ENCODE measurements at places on chromosomes 5 and 9.

DNA sequence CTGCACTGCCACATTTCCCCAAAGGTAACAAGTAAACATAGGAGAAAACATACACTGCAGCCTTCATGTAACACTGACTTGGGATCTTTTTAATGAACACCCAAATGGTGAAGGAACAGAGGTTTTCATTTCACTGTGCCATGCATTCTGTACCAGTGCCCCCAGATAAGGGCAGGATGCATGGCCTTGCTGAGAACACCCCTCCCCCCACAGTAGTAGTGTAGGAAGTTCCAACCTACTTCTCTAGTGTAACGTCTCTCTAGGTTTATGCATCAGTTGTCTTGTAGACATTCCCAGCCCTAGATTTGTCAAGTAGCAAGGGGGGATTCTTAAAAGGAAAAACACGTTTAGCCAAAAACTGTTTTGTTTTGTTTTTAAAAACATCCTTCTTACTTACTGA lies 29.9 kb downstream of the MAP3K1 start:
- DNase-seq: no peak

DNA sequence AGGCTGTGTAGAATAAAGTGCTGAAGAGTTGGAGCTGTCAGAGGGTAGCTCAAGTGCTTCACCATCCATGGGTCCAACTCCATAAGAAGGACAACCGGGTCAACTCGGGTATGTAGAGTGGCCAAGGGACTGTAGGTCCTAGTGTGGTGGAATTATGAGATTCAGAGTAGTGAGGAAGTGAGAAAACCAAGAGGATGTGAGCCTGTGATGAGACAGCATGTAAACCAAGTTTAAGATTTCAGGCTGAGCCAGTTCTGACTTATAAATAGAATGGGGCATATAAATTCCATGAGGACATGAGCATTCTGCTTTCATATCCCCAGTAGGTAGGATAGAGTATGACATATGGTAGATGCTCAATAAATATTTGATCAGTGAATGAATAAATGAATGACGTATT lies 96.3 kb downstream of the CFAP95 start:
- no peak for DNase-seq

DNA sequence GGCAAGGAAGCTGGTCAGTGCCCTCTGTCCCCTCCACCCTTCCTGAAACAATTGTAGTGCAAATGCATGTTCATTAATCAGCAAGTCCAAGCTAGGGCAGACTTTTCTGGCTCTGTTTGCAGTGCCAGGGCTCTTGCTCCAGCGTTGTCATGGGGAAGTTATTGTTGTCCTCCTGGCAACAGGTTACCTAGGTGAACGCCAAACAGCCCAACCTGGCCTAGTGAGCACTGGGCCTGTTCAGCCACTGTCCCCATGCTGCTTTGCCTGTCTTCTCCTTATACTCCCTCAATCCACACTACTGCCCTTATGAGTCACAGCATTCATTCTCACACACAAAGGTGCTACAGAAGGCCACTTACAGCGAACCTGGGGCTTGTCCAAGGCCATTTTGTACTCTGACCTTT lies 34.5 kb upstream of the GLIS3 start:
- DNase-seq: no peak

GRCh38 chr5:158154226-158155005 lies 295.5 kb upstream of the CLINT1 start:
- DNase-seq: no peak

DNA sequence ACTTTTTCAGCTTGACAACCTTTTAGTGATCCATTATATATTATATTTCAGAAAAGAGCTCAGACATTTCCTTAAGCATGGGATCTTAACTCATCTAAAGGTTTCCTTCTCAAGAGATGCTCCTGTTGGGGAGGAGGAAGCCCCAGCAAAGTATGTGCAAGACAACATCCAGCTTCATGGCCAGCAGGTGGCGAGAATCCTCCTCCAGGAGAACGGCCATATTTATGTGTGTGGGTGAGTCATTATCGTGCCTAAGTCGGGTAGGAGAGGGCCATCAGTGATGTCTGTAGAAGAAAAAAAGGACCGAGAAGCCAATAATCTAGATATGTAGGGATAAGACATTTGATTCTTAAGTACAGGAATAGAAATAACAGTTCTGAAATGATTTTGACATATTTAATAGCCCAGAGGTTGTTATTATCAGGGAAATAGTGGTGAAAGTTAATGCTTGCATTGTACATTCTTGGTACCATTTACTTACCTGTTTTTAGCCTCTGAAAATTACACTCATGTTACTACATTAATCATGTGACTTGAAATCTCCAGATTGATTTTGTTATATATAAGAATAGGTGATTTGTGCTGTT lies 28.2 kb downstream of the MTRR start:
- no peak for DNase-seq

GRCh38 chr5:137923856-137924255 lies 34.6 kb downstream of the PKD2L2 start:
- DNase-seq: no peak

DNA sequence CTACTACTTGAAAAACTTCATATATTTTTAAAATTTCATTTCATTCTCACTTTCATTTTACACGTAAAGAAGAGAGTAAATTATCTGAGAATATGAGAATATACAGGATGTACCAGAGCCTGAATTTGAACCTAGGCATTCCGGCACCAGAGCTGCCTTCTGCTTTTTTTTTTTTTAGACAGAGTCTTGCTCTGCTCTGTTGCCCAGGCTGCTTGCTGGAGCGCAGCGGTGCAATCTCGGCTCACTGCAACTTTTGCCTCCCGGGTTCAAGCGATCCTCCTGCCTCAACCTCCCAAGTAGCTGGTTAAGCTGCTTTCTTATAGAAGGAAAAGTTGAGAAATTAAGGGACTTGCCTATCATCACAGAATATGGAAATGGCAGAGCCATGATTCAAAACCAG lies 540.1 kb downstream of the EBF1 start:
- no peak for DNase-seq

GRCh38 chr5:114316167-114316566 lies 45.7 kb upstream of the KCNN2 start:
- DNase-seq: no peak

DNA sequence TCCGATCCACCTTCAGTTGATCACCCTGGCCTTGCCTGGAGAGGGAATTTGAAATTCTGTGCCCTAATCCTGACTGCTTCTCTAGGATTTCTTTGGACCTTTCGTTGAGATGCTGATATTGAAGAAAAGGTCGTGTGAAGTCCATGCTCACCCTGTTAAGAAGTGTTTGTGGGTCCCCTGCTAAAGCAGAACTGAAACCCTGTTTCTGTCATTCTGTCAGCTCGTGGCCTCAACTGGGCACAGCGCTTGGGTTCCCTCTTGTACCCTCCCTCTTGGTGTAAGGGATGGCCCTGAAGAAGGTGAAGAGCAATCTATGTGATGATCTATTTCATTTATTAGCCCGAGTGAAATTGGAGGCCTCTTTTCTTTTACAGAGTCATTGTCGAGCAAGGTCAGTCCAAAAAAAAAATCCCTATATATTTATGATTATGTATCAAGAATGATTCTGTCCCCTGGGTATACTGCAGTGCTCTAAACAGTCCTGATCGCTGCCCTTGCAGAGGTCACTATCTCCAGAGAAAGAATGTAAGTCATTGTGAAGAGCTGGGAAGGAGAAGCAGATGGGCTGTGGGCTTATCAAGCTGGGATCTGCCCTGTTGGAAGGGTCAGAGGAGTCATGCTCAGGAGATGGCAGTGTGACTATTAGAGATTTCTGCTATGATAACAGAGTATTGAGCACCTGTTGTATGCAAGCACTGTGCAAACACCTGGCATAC lies 56.1 kb downstream of the WWC1 start:
- no peak for DNase-seq

- no peak for DNase-seq
Measured at GRCh38 chr9:135774239-135774747, 72.3 kb downstream of the KCNT1 start.

DNA sequence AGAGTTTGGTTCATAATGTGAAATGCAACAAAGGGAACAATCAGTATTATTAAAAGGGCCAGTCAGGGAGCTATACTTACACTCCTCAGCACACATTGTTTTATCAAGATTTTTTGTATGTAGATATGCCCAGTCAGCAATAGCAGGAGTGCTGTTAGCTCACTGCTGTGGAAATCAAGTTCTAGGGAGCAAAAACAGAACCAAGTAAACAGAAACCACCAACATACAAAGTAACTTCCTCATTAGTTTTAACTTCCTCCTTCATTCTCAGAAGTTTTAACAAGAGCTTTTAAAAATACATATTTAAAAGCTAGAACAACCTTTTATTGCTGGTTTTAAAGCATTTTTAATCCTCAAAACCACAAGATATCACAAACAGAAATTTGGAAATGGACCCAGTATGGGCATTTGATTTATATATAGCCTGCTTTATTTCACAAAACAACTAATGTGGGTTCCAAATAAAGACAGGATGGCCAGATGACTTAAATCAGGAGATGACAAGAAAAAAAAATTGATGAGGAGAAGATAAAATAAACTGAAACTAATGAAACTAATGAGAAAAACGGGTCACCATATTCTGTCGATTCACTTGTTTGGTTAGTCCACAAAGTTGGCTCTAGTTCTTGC lies 178.5 kb downstream of the ADAMTS12 start:
- peak; percentile 23 for DNase-seq

- no peak for DNase-seq
Measured at GRCh38 chr5:36683821-36684434, 77.5 kb downstream of the SLC1A3 start.

DNA sequence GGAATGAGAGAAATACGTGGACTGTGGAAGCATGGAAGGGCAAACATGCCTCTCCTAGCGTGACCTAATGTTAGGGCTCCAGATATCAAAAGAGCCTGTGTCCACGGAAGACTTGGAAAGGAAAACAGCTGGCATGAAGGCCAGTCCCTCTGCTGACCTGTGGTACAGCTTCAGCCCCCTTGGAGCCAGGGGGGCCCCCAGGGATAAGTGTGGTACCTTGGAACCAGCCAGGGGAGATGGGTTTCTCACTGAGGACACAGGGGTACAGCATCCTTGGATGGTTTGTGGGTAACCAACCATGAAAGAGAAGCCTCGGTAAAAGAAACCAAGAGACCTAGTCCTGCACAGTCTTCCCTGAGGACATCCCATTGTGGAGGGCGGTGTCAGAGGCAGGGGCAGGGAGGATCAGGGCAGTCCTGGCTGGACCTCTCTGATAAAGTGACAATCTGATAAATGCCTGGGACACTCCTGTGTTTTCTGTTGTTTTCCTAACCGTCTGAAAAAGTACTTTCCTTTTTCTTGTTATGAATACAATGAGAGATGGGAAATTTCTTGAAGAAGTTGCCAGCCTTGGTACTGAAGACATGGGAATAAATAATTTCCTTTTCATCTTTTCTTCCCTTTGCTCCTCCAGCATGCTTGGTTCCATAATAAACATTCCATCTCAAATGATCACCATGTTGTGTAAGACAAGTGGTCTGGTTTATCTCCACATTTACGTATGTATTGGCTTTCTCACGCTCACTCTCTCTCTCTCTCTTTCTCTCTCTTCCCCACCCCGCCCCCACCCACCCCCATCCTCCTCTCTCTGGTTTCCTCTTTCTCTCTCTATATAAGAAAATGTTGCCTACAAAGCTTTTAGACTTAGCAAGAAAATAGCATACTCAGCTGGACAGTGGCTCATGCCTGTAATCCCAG lies 102.1 kb downstream of the SUSD1 start:
- no peak for DNase-seq

DNA sequence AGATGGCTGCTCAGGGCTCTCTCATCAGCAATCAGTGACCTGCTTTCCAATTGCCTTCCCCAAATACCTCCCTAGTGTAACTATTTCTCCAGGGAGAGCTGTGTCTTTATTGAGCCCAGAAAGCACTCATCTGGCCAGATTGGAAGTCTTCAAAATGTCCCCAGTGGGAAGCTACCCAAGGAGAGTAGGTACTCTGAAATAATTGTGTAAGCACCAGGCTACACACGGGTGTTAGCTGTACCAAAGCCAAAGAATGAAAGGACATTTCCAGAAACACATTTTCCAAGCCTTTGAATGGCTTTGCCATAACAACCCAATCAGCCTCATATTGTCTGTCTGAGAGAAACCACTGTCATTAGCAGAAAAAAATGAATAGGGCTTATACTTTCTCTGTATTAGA lies 318.8 kb downstream of the FAM170A start:
- no peak for DNase-seq

- DNase-seq: no peak
Measured at GRCh38 chr5:58828258-58828657, 245.4 kb downstream of the RAB3C start.

DNA sequence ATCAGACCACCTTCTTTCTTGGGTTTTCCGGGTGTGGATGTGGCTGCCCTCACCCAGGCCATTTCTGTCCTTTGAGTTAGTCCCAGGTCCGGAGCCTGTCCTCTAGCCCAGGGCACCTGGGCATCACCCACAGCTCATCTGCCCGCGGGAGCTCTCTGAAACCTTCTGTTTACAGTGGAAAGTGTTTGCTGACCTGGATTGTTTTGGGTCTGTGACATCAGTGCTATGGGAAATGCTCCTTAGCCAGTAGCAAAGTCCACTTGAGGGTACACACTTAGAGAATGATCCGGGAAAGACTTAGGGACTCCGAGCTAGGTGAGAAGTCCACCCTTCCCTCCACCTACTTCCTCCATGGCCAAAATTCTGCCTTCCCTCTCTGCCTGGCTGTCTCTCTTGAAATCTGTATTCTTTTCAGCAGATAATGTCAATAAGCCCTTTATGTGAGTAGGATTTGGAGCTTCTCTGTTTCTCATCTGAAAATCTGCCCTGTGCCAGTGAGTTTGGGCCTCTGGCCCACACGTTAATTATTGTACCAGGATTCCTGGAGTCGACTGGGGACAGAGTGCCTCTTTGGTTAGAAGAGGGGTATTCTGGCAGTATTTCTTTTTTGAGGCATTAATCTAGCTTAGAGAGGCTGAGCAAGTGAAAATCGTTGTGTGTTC lies 19.9 kb downstream of the ABLIM3 start:
- no peak for DNase-seq

DNA sequence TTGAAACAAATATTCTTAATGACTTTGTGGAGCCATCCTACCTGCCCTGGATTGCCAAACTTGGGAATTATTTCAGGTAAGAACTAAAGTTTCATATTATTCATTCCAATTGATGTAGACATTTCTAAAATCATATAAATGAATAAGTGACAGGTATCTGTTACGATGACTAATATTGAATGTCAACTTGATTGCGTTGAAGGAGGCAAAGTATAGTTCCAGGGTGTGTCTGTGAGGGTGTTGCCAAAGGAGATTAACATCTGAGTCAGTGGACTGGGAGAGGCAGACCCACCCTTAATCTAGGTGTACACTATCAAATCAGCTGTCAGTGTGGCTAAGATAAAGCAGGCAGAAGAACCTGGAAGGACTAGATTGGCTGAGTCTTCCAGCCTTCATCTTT lies 1688.4 kb upstream of the CDH9 start:
- no peak for DNase-seq

- DNase-seq: peak; percentile 93
Measured at GRCh38 chr9:134067904-134068743, at the start of gene BRD3. BRD3 (minus strand) TSS chr9:134068026; CDS start chr9:134053477, 14,549 bp downstream.

DNA sequence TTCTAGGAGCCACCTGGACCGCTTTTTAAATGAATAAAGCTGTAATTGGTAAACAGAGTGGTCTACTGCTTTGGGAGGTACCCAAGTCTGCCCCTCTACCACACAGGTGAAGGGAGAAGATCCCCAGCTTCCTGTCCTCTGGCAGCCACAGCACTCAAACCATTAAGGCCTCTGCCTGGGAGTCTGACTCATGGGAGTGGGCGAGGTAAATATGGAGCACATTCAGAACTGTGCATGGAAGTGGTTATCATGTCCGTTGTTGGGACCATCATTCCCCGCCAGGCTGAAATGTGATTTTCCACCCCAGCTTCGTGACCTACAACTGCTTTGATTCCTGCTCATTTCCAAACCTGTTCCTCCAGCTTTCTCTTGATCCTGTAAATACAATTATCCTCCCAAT lies 59.5 kb upstream of the ALDH1B1 start:
- DNase-seq: no peak

Measured in GM06990 (cell line).